Activated CD8-positive, alpha-beta memory T cell treated with anti-CD3 and anti-CD28 coated beads, Interleukin-2, amount 50 U/mL, for 4 hours (primary cell): ENCODE measurements at places on chromosomes 6 and 20.

DNA sequence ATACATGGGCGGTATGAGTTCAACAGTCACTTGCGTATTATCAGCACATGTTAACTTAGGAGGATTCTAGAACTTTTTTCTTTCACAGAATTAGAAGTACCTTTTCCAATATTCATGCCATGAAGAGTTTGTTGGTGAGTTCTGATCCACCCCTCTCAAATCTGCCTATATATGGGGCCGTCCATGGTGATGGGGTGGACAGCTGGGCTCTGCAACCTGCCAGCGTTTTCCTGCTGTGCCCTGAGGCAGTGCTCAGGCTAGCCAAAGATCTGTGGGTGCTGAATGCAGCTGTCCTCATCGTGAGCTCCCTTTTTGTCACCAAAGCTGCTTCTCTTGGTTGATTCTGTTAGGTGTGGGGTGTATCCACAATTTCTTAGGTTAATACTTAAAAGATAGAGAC, 88.7 kb downstream of the THBS2 start:
- DNase-seq, result no peak

DNA sequence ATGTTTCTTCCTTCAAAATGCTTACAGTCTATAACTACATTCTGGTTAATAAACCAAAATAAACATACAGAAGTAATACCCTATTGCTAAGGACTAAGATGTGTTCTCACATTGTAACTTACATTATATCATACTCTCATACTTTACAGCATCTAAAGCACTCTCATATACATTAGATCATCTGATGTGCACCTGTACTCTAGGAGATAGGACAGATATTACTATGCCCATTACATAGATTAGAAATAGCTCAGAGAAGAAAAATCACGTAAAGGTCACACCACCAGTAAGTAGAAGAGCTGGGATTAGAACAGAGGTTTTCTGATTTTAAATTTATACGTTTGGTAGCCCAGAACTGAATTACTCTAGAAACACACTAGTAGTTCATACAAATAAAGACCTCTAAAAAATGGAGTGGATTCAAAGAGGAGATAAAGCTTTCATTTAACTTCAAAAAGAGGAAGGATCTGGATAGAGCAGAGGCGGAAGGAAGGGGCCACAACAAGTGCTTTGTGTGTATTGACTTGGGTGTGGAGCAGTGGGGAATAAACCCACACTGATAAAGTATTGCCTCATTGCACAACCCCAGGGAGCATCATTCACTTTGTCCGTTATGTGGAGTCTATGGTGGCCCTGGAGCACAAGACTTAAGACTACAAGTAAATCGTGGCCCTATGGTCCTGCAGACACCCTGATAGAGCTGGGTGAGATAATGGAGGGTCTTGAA, 30.9 kb downstream of the SLC2A12 start:
- no peak for DNase-seq

- no peak for DNase-seq
Observed at GRCh38 chr6:121510568-121511177, 75.2 kb downstream of the GJA1 start.

DNA sequence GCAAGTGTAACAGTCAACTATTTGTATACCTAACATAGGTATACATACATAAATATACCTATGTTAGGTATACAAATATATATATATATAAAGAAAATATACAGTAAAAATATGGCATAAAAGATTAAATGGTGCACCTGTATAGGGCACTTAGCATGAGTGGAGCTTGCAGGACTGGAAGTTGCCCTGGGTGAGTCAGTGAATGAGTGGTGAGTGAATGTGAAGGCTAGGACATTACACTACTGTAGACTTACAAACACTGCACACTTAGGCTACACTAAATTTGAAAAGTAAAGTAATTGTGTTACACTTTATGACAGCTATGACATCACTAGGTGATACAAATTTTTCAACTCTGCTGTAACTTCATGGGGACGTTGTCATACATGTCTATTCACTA, 65.6 kb downstream of the CDC5L start:
- DNase-seq, result no peak

- no peak for DNase-seq
Observed at GRCh38 chr6:110728501-110728900, 86.8 kb downstream of the CDK19 start.

DNA sequence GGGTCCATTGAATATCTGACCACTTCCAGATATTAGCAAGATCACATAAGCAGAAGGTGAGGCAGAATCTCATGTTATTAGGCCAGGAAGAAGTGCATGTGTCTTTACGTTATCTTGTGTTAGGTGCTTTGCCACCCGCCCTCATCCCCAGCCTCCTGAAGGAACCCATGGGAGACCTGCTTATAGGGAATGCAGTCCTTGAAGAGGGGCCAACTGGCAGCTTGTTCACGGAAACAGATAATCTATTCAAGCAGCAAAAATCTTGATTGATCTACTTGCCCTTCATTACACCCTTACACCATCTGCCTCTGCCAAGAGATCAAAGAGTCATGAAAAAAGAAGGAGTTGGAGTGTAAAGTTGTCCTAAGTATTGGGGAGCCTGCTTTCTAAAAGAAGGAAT, 576.4 kb downstream of the HTR1B start:
- no peak for DNase-seq
